ENCODE measurements at places on chromosomes 16 and 17.
A peak's percentile ranks its signal among the peaks of the same experiment; 100 is the strongest.

- DNase-seq = no peak
Measured at GRCh38 chr17:62911114-62911513, 54.9 kb upstream of the TANC2 start.

- DNase-seq = no peak
Measured at GRCh38 chr16:79912592-79913310, 312.2 kb upstream of the MAF start.

GRCh38 chr16:81443688-81444447, 740 bp upstream of the CMIP start:
- DNase-seq = no peak

- no peak for DNase-seq
Measured at GRCh38 chr17:40750391-40750790, 4.7 kb downstream of the KRT25 start.

- no peak for DNase-seq
Measured at GRCh38 chr16:53556521-53556920, 53.5 kb upstream of the AKTIP start.

- DNase-seq = no peak
Measured at GRCh38 chr16:86667035-86667434, 88.7 kb downstream of the FOXL1 start.

DNA sequence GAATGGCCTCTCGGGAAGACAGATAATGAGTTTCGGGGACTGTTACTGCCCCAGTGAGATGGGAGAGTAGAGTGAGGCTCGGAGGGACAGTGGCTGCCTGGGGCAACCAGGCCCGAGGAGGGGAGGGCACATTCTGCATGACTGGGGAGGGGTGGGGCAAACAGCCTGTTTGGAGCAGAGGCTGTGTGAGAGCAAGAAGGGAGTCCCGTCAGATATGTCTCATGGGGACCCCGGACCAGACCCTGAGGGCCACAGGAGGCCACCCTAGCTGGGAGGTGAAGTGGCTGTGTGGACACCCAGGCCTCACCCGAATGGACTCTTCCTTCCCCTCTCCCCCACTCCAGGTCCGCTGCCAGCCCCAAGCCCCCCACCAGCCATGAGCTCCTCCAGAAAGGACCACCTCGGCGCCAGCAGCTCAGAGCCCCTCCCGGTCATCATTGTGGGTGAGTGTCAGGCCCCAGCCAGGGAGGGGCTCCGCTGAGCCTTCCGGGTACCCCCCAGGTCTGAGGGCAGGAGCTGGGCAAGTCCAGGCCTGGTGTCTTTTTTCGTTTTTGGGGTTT, 4.3 kb downstream of the OSGIN1 start:
- no peak for DNase-seq

GRCh38 chr16:14194721-14195120, 123.6 kb downstream of the MRTFB start:
- DNase-seq = no peak

DNA sequence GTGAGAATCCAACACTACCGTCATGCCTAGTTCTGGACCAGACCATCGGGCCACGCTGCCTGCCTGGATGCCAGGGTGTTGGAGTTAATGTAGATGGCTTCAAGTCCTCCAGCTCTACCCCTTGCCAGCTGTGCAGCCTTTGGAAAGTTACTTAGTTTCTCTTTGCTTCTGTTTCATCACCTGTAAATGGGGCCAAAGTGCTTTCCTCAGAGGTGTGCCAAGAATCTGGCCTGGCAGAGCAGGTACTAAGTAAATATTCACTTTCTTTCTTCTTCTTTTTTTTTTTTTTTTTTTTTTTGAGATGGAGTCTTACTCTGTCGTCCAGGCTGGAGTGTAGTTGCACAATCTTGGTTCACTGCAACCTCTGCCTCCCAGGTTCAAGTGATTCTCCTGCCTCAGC, 159.5 kb upstream of the RPL38 start:
- DNase-seq = no peak

DNA sequence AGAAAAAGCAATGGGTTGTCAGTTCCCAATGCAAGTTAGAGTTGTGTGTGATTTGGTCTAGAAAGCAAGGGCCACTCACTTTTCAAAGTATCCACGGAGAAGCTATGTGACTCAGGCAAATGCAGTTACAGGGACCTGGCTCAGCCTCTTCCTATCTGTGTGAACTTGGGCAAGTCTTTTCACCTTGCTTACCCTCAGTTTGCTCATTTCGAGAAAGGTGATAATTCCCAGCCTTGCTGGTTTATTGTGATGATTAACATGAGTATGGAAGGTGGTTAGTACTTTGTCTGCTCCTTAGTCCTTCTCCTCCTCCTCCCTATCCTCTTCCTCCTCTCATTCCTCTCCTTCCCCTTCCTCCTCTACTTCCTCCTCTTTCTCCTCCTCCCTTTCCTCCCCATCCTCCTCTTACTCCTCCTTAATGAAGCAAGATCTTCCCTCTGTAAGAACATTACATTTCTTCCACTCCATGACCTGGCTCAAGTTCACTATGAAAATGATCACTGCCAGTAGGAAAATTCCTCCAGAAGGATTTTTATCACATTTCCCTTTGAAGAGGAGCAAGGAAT, 204.0 kb downstream of the GRIN2A start:
- DNase-seq = no peak

- DNase-seq = no peak
Measured at GRCh38 chr17:39063681-39064069, 87.8 kb downstream of the PLXDC1 start.

GRCh38 chr17:32223703-32224102, 41.9 kb upstream of the RHBDL3 start:
- DNase-seq = no peak

- no peak for DNase-seq
Measured at GRCh38 chr17:77632619-77633018, 325.9 kb upstream of the TNRC6C start.

DNA sequence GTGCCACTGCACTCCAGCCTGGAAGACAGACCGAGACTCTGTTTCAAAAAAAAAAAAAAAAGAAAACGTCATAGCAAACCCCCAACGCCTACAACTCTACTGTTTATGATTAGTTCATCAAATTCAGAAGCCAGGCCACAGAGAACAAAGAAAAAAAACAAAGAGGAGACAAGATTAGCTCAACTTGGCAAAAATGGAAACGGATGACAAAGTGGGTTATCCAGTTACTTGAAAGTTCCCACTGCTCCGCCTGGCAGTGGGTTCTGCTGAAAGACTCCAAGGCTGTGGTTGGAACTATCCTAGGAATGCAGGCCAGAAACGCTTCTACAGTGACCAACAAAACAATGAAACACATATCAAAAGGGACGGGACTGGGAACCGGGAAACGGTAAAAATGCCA, 53.1 kb downstream of the MRM3 start:
- DNase-seq = no peak

DNA sequence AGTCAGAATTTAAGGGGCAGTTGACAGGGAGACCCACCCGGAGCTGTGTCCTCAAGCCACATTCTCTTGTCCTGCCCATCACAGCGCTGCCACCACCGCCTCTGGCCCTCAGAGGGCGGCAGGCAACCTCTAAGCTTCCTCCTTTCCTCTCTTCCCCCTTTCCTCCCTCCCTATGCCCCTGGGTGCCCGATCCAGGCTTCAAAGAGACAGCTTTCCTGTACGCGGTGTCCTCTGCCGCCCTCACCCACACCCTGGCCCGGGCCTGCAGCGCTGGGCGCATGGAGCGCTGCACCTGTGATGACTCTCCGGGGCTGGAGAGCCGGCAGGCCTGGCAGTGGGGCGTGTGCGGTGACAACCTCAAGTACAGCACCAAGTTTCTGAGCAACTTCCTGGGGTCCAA, 23.5 kb downstream of the WNT9B start:
- DNase-seq = no peak

DNA sequence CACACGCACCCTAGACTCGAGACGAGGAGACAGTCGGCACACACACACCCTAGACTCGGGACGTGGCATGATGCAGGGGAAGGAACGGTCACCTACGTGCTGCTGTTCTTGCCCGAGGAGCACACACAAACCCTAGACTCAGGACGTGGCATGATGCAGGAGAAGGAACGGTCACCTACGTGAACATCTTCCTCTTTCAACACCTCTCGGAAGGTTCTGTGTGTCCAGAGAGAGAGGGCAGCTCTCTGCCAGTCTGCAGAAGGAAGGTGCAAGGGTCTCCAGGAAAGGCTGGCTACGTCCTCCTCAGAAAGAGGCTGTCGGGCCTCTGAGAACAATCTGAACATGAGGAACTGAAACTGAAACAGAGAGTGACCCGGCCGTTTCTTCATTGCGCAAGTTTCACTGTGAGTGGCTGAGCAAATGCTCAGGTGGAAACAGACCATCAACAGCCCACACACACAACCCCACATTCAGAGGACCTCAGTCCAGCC, 43.4 kb downstream of the ZNF276 start:
- DNase-seq = no peak

- no peak for DNase-seq
Measured at GRCh38 chr17:17884391-17885357, 47.9 kb upstream of the SREBF1 start.

- DNase-seq = no peak
Measured at GRCh38 chr16:70747703-70748631, 53.0 kb downstream of the VAC14 start.

GRCh38 chr16:53821957-53822625, 118.1 kb downstream of the FTO start:
- DNase-seq = no peak

DNA sequence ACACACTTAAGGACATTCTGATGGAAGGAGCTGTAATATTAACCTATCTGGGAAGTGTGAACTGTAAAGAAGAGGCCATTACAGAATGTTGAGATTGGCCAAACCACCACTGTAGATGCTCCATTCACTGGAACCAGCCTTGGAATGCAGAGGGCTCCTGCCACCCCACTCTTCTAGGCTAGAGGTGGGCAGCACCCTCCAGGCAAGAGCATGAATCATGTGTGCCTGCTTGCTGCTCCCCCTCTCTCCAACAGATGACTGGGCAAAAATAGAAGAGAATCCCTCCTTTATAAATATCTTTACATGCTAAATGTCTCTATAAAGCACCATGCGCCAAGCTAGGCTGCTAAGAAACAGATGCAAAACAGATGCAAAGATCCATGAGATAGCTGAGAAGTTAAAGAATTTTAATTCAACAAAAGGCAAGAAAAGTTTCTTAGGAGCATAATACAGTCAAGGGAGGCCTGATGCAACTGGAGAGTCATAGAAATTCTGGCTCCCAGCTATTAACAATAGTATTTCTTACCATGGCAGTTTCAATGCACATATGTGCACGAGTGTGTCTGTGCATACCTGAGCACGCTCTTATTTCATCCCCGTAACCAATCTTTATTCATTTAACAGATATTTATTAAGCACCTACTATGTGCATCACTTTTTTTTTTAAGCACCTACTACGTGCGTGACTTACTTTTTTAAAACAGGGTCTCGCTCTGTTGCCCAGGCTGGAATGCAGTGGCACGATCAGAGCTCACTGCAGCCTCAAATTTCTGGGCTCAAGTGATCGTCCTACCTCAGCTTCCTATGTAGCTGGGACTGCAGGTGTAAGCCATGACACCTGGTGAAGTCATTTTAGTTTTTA, 53.6 kb downstream of the GRIN2A start:
- no peak for DNase-seq

GRCh38 chr16:78503602-78504001, 404.1 kb downstream of the WWOX start:
- DNase-seq = peak; percentile 13

GRCh38 chr17:83155128-83156121, 76.0 kb downstream of the METRNL start:
- DNase-seq = no peak

- no peak for DNase-seq
Measured at GRCh38 chr17:2214929-2215615, 88.5 kb downstream of the SMG6 start.

DNA sequence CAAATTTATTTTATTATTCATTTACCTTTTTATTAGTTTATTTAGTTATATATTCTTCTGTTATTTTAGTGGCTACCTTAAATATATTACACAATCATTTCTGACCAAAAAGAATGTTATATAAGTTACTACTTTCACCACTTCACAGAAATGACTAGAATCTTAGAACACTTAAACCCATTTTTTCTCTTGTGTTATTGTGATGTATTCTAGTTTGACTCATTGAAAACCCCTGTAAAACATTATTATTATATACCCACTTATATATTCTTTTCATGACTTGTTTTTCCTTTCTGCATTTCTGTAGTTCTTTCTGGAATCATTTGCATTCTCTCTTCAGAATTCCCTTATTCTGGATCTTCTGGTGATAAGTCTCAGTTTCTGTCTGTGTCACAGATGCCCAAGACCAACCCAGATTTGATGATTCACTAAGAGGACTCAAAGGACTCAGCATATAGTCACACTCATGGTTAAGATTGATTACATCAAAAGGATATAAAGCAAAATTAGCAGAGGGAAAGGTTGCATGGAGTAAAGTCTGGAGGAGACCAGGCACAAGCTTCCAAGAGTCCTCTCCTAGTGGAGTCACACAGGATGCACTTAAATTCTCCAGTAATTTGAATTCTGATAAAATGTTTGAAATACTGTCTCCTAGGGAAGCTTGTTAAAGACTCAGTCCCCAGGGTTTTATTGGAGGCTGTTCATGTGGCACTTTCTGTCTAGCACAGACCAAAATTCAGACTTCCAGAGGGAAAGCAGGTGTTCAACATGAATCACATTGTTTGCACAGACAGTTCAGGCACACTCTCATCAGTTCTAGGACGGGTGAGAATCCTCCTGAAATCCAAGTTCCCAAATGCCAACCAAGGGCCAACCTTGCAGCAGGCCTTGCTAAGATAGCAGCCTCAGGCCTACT, 7.7 kb downstream of the GINS3 start:
- DNase-seq = no peak

DNA sequence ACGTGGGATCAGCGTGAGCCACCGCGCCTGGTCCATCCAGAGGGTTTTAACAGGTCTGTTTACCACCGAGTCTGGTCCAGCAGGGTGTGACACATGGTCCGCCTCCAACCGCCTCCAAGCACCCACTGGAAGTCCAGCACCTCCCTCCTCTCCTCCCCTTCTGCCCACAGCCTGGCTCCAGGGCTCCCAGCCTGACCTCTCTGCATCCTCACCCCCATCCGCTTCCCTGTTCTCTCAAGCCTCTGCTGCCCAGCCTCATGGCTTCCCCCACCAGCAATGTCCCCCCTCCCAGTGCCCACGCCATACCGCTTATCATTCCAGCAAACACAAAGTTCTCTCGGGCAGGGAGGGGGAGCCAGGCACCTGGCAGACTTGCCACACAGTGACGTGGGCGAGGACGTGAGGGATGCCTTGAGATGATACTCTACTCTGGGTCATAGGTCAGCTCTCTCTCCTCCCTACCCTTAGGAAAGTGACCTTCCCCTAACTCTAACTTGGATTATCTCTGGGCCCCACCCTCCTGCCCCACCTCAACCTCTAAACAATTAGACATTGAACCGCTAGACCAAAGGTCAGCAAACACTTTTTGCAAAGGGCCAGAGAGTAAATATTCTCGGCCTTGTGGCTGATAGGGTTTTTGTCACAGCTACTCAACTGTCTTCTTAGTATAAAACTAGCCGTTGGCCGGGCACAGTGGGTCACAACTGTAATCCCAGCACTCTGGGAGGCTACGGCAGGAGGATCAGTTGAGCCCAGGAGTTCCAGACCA, 23.1 kb downstream of the CDC42EP4 start:
- DNase-seq = no peak
